T-helper 17 cell (primary cell): ENCODE measurements at places on chromosomes 4 and X.
A peak's percentile ranks its signal among the peaks of the same experiment; 100 is the strongest.

- H3K4me1 ChIP-seq, result no peaks in the 10 kb centered on the region
- H3K36me3 ChIP-seq, result no peaks in the 10 kb centered on the region
- no peak for DNase-seq
Measured at GRCh38 chr4:117421706-117422105, 336.3 kb upstream of the TRAM1L1 start.

DNA sequence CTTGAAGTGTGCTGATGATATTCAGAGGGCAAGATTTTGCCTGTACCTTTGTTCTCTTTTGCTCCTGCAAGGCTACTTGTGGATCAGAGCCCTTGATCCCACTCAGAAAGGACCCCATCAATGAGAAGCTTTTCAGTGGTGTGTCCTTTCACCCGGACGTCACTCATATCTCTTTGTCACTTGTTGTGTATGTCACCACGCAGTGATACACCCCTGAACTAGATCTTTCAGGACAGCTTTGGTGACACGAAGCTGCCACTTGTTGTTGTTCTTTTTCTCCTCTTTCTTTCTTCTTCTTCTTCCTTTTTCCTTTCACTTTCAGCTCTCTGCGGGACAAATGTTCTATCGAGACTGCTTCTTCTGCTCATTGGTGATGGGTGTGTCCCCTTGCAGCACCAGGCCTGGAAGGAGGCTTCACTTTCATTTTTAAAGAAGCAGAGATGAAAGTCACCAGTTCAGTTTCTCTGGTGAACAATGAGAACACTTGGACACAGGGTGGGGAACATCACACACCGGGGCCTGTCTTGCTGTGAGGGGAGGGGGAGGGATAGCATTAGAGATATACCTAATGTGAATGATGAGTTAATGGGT is 83.6 kb downstream of the NBDY start:
- H3K27me3 ChIP-seq, result no peaks in the 10 kb centered on the region
- DNase-seq, result no peak
- no peaks in the 10 kb centered on the region for H3K36me3 ChIP-seq
- H3K4me1 ChIP-seq, result peaks cover 37% of the 10 kb centered on the region
- H3K27ac ChIP-seq, result peak overlapping the region; percentile 99

DNA sequence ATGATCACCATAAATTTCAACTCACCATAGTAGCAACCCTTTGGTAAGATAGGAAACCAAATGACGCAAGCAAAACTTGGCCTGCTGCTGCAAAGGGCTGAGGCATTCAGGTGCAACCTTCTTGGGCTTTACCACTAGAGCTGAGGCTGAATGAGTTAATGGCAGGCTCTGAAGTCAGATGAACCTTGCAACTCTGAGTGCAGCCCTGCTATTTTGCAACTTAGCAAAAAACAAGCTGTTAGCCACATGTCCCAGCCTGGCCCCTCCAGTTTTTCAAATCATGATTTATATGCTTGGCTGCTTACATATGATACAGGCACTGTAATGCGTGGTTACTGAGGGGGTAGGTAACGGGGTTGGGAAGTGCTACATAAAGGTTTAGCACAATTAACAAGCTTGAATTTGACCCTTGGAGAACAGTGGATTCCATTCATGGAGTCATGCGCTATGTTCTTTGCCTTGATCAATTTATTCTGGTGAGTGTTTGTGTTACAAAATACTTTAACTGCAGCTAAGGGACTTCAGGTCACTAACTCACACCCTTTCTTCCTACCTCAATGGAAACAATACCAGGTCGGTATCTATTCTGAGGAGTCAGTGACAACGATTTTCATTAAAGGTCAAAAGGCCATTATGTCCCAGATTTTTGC is 80.5 kb upstream of the PPARGC1A start:
- H3K36me3 ChIP-seq, result no peaks in the 10 kb centered on the region
- H3K27ac ChIP-seq, result no peak overlapping the region
- no peaks in the 10 kb centered on the region for H3K27me3 ChIP-seq
- no peak for DNase-seq
- no peak overlapping the region for H3K4me3 ChIP-seq

DNA sequence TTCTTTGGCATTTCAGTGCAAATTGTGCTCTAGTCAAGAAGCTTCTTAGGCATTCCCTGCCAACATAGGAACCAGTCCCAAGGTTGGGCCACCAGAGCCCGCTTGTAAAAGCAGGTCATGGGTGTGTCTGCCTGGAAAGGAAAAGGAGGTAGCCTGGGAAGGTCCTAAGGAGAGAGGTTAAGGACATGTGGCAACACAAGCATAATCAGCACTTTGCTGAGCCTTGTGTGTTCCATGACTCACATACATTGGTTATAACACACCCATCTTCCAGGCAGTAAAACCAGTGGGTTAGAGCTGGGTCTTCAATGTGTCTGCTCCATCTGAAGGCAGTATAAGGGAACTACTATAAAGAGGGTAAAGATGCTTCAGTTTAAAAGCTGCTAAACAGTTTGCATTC is 165.0 kb downstream of the FHIP1A start:
- H3K27me3 ChIP-seq, result peaks cover 14% of the 10 kb centered on the region
- H3K4me3 ChIP-seq, result no peak overlapping the region
- no peak for DNase-seq
- H3K4me1 ChIP-seq, result no peaks in the 10 kb centered on the region

DNA sequence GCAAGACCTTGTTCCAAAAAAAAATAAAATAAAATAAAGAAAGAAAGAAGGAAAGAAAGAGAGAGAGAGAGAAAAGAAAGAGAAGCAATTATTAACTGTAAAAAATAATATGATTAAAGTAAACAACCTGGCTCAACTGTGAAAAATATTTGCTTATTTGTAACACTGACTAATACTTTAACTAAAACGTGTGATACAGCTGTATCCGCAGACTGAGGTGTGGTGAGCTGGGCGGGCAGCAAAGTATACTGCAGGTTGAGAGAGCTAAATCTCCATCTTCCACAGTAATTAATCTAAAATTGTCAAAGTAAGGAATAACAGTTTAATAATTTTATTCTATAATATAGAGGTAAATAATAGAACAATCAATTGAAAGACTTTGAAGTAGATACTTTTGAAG is 145.5 kb upstream of the FAM241A start:
- H3K27me3 ChIP-seq, result peaks cover 4% of the 10 kb centered on the region
- H3K4me1 ChIP-seq, result no peaks in the 10 kb centered on the region
- DNase-seq, result no peak
- no peak overlapping the region for H3K4me3 ChIP-seq
- no peaks in the 10 kb centered on the region for H3K36me3 ChIP-seq

- H3K27me3 ChIP-seq, result no peaks in the 10 kb centered on the region
- DNase-seq, result no peak
- H3K4me3 ChIP-seq, result no peak overlapping the region
- no peak overlapping the region for H3K27ac ChIP-seq
- H3K4me1 ChIP-seq, result peaks cover 6% of the 10 kb centered on the region
Measured at GRCh38 chrX:39582091-39582490, 515.7 kb downstream of the BCOR start.
